Astrocyte of the spinal cord (primary cell): ENCODE measurements at places on chromosomes 5 and 9.

GRCh38 chr5:66840511-66841013, 244.4 kb downstream of the MAST4 start:
- DNase-seq = peak; percentile 16

DNA sequence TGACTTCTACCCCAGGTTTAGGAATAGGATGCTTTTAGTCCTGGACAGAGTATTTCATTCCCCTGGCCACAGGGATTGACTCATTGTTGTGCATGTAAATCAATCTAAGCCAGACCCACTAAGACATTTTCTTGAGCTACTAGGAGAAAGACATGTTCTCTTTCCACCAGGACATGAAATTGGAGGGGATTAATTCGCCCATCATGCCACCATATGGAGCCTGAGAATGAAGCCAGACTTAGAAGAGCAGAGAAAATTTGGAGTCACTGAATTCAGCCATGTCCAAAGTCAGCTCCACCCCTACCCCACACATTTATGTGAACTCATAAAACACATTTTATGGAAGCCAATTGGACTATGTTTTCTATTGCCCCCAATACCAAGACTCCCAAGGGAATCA, 322.5 kb downstream of the NFIB start:
- DNase-seq = no peak

- peak; percentile 45 for DNase-seq
Measured at GRCh38 chr9:120692901-120693699, 21.2 kb downstream of the MEGF9 start.

DNA sequence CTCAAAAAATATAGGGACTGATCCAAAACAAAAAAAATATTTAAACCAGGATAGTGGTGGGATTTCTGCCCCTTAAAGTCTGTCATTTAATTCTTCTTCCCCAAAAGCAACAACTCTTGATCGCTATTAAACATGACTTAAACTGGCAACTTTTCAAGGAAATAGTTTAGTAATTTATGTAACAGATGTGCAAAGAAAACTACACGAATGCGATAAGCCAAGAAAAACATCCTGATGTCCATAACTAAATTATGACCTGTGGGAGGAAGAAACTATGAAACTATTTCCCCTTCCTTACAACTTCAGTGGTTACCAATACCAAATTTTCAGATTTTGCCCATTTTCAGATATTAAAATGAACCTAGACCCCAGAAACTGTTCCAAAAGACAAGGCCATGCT, 31.5 kb downstream of the CLINT1 start:
- peak; percentile 36 for DNase-seq

DNA sequence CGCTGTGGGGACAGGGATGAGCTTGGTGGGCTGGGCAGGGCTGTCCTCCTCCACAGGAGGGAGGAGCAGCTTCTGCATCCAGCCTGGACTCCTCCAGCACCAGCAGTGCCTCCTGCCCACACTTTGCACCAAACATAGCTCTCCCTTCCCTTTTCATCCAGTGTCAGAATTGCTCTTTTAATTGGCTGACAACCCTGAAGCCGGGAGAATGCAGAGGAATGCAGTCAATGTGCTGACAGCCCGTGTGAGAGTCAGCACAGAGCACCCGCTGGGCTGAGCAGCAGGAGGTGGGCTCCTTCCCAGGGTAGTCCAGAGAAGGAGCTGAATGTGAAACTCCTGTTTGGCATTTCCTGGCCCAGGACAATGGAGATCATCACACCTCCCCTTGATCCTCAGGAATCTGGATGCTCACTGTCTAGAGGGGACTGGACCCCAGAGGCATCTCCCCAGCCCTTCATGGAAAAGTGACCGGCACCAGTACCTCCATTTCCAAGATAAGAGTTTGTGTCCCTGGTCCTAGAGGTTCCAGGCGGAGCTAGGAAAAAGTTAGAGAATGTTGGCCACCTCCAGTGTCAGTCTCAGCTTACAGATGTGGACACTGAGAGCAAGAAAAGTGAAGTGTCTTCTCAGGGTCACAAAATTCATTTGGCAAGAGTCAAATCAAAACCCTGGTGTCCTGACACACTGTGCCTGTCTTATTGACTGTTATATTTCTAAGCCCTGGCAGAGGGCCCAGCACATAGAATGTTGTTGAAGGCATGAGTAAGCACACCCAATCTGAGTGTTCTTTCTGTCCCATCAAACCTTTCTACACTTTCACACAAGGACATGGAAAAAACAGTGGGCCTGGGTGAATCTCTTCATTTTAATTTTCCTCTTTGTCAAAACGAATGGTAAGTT, 202.1 kb downstream of the SNX18 start:
- DNase-seq = peak; percentile 87

GRCh38 chr9:123119566-123119965, 86.1 kb downstream of the GPR21 start:
- peak; percentile 27 for DNase-seq

GRCh38 chr5:172285226-172286143, 1.9 kb upstream of the UBTD2 start:
- DNase-seq = no peak
